ENCODE measurements at places on chromosomes 7 and 10.

- no peak for DNase-seq
Measured at GRCh38 chr10:124646483-124647352, 97.5 kb downstream of the FAM53B start.

- DNase-seq = no peak
Measured at GRCh38 chr10:132429281-132430230, 32.6 kb downstream of the PWWP2B start.

- no peak for DNase-seq
Measured at GRCh38 chr10:70804421-70804808, 11.3 kb upstream of the SGPL1 start.

DNA sequence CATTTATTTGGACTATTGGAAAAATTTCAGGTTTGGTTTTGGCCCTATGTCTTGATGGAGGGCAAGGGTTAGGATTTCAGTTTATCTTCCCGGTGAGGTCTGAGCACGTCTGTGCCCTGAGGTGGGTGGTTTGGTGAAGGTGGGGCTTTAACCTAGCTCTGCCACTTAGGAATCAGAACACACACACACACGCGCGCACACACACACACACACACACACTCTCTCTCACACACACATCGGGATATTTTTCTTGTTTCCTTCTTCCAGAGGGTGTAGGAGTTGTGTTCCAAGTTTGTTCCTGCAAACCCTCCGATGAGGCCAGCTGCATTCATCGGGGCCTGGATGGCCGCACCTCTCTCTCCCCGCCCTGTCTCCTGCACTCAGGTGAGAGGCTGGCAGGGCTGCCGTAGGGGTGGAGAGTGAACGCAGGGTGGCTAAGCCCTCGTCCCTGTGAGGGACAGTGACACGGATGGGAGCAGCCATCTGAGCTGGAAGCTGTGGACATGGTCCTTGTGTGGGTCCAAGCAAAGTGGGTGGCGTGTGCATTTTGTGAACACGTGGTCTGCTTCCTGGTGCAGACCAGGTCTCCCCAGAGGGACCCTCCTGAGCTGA is 34.2 kb downstream of the CHST12 start:
- no peak for DNase-seq

- no peak for DNase-seq
Measured at GRCh38 chr7:34430456-34430855, 227.6 kb upstream of the NPSR1 start.

GRCh38 chr10:124340033-124340760 is 78.5 kb downstream of the OAT start:
- no peak for DNase-seq

DNA sequence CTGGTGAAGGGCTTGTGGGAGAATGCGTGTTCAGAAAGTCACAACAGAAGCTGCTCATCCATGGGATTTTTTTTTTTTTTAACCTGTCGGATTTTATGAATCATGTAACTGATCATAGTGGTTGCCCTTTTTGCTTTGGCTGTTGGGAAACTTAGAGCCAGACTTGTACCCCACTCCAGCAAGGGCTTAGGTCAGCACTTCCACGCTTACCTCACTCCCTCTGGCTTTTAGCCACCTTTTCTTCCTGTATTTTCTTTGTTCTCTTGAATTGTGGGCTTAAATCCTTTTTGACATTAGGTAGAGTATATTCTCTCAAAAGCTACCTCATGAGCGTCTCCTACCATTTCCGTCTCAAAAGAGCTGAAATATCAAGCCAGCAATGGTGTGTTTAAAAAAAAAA is 113.6 kb upstream of the BTBD16 start:
- no peak for DNase-seq

DNA sequence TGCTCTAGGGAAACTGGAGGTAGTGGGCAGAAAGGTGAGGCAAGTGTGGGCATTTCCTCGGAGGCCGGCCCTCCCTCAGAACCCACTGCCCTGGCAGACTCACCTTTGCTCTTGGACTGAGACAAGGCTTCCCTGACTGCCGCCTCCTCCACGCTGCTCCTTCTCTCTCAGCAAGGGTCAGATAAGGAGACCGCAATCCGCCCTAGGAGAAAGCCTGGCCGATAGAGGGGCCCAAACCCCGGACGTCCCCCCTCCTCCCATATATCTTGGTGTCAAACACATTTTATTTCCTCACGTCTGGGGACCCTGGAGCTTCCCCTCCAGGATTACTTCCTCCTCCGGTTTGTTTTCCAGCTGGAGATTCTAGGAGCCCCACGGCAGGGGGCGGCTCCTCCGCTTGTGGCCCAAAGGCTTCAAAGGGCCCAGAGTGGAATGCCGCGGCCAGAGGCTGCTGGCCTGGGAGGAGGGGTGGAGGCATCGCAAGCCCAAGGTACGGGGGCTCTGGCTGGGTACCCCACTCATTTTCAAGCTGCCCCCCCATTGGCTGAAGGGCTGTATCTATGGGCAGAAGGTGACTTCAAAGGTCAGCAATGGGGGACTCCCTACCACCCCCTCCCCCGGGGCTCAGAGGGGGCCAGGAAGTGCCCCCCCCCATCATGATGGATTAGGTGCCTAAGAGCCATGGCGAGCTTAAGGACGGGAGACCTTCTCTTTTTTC is 31.7 kb upstream of the LBX1 start:
- no peak for DNase-seq

- DNase-seq = no peak
Measured at GRCh38 chr10:79293841-79294581, 53.3 kb upstream of the PPIF start.

GRCh38 chr7:21568762-21569161 is 25.9 kb downstream of the DNAH11 start:
- no peak for DNase-seq

GRCh38 chr10:128003521-128003920 is 96.6 kb downstream of the PTPRE start:
- DNase-seq = no peak

GRCh38 chr10:19283786-19284185 is 235.2 kb downstream of the MALRD1 start:
- no peak for DNase-seq

- DNase-seq = no peak
Measured at GRCh38 chr7:142279601-142280000, 21.7 kb upstream of the PRSS58 start.

DNA sequence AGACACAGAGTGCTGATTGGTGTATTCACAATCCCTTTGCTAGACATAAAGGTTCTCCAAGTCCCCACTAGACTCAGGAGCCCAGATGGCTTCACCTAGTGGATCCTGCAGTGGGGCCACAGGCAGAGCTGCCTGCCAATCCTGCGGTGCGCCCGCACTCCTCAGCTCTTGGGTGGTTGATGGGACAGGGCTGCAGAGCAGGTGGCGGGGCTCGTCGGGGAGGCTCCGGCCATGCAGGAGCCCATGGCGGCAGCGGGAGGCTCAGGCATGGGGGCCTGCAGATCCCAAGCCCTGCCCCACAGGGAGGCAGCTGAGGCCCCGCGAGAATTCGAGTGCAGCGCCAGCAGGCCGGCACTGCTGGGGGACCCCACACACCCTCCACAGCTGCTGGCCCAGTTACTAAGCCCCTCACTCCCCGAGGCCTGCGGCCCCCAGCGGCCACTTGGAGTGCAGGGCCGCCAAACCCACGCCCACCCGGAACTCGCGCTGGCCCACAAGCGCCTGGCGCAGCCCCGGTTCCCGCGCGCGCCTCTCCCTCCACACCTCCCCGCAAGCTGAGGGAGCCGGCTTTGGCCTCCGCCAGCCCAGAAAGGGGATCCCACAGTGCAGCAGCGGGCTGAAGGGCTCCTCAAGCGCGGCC is 7.7 kb upstream of the BET1 start:
- no peak for DNase-seq

DNA sequence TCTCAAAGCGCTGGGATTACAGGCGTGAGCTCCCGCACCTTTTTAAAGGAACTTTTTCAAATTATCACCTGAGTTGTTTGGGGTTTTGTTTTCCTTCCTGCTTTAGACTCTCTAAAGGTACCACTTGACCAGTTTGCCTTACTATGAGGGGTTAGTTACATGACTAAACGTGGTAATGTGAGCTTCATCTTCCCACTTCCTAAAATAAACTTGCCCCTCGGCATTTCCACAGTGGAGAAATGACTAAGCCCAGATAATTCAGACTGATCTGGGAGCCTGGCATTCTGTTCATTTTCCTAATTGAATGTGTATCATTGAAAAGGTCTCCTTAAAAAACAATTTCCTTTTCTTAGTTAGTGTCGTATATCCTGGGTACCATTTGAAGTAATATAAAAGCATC is 163.4 kb downstream of the PLXDC2 start:
- DNase-seq = no peak

GRCh38 chr10:17648243-17649035 is 4.5 kb downstream of the STAM start:
- DNase-seq = no peak

DNA sequence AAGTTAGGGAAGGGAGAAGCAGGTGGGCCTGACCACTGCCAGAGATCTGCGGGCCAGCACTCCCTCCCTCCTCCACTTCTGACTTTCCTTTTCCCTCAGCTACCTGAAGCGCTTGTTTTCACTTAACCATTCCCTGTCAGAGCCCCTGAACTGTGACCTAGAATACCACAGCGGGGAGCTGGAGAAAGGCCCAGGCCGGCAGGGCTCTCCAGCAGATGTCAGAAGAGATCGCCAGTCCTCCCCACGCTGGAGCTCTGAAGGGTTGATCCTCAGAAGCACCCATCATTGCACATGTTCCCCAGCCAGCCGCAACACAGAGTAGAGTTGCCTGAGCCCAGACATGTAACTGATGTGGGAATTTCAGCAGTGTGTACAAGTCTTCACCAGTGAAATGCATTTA is 44.4 kb upstream of the GAD2 start:
- no peak for DNase-seq

DNA sequence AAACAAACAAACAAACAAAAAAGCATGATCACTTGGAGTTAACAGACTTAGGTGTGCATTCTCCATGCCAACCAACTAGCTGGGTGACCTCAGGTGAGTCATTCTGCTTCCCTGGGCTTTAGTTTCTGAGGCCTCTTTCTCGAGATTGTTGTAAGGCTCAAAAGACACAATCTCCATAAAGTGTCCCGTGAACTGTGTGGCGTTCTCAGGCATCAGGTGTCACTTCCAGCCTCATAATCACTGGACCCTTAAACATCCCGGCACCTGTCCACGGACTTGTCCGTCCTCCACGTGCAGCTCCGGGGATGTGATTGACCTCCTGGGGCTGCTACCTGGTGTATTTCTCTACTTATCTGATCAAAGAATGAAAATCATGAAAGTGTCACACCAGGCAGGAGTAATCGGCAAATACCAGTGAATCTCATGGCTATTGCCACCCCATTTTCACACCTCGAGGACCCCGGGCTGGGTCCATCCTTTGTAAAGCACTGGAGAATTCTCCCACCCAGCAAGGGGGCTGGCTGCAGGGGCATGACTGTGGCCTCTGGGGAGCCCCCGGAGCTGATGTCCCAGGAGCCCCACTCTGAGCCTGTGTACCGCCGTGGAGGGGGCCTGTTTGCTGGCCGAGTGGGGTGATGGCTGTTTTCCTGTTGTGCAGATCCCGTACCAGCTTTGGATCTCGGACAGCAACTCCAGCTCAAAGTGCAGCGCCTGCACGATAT is 189.8 kb upstream of the SH2B2 start:
- no peak for DNase-seq

DNA sequence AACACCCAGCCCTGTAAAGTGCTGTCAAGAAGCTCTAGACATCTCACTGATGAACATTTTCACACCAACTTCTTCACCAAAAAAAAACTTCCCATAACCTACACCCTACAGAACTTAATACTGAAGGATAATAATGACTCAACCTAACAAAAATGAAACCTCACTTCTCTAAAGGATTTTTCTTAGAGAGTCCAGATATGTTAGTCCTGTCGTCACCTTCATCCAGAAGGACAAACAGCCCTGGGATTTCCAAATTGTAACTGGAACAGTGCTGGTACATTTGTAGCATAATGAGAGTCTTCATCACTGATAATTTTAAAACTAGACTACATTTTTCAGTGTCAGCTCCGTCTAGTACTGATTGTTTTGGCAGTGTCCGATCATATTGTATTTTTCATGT is 528.6 kb upstream of the CELF2 start:
- no peak for DNase-seq

DNA sequence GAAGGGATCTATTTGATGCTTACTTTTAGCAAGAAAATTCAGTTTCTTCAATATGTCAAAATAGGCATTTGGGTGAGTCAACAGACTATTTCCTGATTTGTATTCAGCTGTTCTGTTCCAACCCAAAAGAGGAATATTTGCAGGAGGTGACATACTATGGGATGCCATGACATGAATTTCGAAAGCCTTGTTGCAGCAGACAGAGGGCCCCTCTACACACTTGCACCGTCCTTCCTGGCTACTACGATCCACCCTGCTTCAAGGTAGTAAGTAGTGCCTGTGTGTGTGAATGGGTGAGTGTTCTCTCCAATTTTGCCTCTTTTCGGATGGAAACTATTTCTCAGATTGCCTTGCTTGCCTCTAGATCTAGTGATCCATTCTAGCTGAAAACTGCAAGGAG is 413.0 kb upstream of the ADARB2 start:
- no peak for DNase-seq

GRCh38 chr7:105096306-105096705 is 82.3 kb downstream of the KMT2E start:
- DNase-seq = no peak

GRCh38 chr7:91569728-91570457 is 305.7 kb downstream of the FZD1 start:
- no peak for DNase-seq

DNA sequence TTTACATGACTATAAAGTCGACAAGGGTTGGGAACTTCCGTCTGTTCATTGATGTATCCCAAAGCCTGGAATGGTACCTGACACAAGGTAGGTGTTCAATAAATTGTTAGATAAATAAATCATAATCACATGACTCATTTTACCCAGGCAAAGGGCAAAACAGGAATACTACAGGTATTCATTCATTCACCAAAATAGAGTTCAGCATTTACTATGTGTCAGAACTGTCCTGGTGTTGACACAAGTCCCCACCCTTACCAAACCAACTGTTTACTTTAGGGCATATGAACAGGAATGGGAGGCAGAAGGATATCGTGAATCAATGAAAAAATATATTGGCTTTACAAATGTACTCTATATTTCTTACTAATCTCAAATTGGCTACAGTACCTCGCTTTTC is 666 bp upstream of the YAE1 start:
- no peak for DNase-seq

DNA sequence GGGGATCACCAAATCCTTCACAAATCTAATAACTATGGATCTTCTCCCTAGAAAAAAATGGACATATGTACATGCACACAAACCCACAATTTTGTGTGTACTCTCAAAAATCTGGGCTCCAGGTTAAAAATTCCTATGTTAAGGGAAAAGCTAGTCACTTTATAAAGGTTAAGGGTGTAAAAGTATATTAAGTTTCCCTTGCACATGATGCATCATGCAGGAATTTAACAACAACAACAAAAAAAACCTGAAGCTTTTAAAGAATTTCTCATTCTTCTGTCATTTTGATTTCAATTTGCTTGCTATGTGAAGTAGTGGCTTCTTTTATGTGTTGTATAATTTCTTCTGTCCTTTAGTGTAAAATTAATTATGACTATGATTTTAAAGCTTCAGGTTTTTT is 123.7 kb downstream of the CNOT4 start:
- no peak for DNase-seq

GRCh38 chr10:53135213-53135896 is 362.8 kb upstream of the MBL2 start:
- DNase-seq = peak; percentile 14

GRCh38 chr7:133646472-133647315 is 393.8 kb downstream of the EXOC4 start:
- DNase-seq = no peak

Data from GM19239 (cell line).